ENCODE measurements at places on chromosomes 2 and 18.

DNA sequence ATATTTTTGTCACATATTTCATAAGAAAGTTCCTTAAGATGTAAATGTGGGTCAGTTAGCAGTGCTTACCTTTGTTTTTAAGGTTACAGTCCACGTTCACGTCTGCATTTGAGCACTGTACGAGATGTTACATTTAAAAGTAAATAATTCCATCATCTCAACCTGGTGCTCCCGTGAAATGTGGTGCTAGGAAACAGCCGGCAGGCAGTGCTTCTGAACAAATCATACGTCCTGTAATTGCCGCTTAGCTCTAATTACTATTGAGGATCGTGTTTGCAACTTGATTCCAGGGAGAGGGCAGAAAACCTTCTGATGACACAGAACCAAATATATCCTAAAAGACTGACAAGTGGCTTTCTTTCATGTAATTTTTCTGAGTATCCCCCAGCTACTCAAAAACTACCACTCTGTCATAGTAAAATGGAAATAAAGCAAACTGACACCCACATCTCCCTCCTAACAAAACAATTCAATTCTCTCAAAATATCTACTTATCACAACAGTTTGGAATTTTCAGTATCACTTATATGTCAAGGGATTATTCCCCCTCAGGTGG is 297.8 kb upstream of the SESTD1 start:
- no peak for DNase-seq

DNA sequence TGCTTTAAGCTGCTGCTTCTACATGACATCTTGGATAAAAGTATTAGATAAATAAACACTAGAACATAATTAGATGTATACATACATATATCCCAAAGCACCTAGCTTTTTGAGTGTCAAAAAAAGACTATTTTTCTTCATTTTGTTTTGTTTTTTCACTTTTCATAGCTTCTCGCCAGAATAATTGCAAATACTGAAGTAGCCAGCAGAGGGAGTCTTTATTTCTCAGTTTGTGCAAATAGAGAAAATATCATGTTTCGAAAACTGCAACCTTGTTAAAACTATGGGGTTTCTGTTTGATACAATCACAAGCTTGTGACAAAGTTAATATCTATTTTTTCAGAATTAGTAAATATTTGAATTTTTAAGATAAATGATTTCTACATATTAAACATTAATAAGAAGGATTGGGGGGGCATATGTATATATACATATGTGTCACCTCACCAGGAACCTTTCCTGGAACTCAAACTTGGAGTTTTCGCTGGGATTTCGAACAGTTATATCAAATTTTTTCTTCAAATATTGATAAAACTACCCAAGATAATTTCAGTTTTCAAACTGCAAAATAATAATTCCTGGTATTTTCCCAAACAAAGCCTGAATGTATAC is 61.0 kb downstream of the GRB14 start:
- DNase-seq = no peak

- DNase-seq = no peak
Measured at GRCh38 chr18:10755855-10756254, 230.0 kb downstream of the NAPG start.

DNA sequence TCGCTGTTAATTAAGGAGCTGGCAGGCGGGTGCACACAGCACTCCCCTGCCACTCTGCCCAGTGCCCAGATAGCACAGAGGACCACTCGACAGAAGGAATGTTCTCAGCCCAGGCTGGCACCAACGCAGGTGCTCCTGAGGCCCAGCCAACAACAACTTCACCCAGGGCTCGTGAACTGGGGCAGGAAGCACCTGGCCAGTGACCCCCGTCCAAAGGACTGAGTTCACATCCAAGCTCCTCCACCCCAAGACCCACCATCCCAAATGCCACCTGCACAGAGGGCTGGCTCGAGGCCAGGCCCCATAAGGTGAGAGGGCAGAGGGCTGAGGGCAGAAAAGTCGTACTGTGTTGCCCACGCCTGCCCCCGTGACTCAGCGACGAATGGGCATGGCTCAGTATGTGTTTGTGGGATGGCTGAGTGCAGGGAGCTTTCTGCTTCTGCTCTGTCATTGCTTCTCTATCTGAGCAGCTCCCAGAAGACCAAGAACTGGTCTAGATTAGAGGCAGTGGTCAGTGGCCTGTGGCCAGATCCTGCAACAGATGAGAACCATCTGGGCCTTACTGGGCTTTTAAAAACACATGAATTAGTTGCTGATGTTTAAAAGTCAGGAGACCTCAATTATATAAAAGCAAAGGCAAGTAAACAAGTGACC is 68.4 kb downstream of the POLR1A start:
- DNase-seq = peak; percentile 11

Measured in stimulated activated naive B cell treated with anti-CD40 and anti-IgM and Interleukin-4, amounts not matched to agents 10 μg/mL and 1 μg/mL and 100 μg/mL, for 72 hours (primary cell).